ENCODE measurements at places on chromosomes 7 and 10. TPM values are rescaled to one million over a fixed set of nuclear protein-coding genes. Genes with fewer than 3 reads are reported as not detected.

ZNF438 gene
- 2.8 TPM for total RNA-seq

- no peaks in the 10 kb centered on the region for H3K27me3 ChIP-seq
- no peak overlapping the region for H3K4me3 ChIP-seq
- no peak for DNase-seq
Measured at GRCh38 chr7:122988333-122988732, 7.2 kb downstream of the TAS2R16 start.

DNA sequence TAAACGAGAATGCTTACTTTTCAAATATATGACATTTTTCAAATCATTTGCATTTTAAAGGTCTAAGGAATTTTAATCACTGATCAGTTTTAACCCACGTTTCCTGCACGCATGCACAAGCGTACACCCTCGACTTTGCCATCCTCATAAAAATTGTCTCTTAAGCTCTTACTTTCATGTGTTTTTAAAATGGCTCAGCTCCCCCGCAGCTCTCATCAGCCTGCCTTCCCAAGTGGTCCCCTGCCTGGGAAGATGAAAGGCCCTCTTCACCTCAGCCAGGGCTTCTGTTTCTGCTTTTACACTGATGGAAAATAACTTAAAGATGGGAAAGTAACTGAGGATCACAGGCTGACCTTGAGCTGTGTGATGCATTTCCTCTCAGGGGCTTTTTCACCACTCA, 131.6 kb upstream of the LSM8 start:
- no peaks in the 10 kb centered on the region for H3K36me3 ChIP-seq
- no peak overlapping the region for H3K4me3 ChIP-seq
- no peak for DNase-seq
- no peak overlapping the region for H3K27ac ChIP-seq
- no peaks in the 10 kb centered on the region for H3K27me3 ChIP-seq

GRCh38 chr10:3745521-3745920, 39.5 kb downstream of the KLF6 start:
- H3K4me1 ChIP-seq: peaks cover 10% of the 10 kb centered on the region
- no peak overlapping the region for H3K4me3 ChIP-seq
- no peak overlapping the region for H3K27ac ChIP-seq

DNA sequence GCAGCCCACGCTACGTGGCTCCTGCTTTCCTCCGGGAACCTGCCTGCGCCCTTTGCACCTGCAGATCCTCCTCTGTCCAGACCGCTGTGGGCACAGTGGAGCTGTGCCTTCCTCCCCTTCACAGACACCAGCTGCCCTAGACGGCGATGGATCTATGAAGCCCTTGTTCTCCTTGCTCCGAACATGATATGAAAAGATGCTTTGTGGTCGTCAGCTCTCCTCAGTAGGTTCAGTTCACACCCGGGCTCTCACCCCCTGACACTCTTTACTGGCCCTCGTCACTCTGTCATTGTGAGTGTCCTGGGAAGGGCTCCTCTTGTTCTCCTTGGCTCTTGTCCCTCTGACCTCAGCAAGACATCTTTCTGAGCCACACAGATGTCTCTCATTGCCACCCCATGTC, 4.2 kb downstream of the ZNF488 start:
- H3K4me3 ChIP-seq: no peak overlapping the region
- H3K27ac ChIP-seq: no peak overlapping the region
- H3K27me3 ChIP-seq: peaks cover 63% of the 10 kb centered on the region

SPDYE5 gene
- not detected for total RNA-seq

DNA sequence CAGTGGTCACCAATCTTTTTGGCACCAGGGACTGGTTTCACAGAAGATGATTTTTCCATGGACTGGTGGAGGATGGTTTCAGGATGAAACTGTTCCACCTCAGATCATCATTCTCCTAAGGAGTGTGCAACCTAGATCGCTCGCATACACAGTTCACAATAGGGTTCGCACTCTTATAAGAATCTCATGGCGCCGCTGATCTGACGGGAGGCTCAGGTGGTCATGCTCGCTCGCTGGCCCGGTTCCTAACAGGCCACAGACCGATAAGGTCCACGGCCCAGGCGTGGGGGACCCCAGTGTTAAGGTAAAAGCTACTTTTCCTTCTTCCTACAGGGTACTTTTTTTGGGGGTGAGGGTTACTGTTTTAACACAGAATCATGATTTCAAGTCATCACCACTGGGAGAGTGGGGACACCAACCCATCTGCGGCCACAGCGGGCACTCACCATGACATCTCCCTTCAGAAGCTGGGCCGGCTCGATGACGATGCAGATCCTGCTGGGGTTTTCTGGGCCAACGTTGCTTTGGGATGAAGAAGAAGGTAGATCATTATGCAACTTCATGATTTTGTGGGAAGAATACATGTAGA, 170.5 kb downstream of the TNS3 start:
- peaks cover 11% of the 10 kb centered on the region for H3K4me1 ChIP-seq
- H3K27ac ChIP-seq: no peak overlapping the region
- H3K36me3 ChIP-seq: peaks cover 63% of the 10 kb centered on the region
- H3K27me3 ChIP-seq: no peaks in the 10 kb centered on the region
- H3K4me3 ChIP-seq: no peak overlapping the region

DNA sequence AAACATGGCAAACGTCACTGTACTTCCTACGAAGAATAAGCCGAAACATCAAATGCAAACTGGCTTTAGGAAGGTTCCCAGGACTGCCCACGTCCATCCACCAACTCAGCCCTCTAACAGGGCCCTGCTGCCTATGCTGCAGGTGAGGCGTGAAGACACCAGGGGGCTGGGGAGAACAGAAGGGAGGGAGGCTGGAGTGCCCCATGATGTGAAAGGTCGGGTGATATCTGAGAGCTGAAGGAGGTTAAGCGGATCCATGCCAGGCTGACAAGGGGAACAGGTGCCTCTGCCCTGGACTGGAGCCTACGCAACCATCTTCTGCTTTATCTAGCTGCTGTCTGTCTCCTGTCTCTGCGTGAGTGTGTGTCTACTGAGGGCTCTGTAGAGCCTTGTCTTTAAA, 40.2 kb upstream of the ATP6V0A4 start:
- H3K4me3 ChIP-seq: no peak overlapping the region
- H3K36me3 ChIP-seq: no peaks in the 10 kb centered on the region
- no peak overlapping the region for H3K27ac ChIP-seq
- no peak for DNase-seq

DNA sequence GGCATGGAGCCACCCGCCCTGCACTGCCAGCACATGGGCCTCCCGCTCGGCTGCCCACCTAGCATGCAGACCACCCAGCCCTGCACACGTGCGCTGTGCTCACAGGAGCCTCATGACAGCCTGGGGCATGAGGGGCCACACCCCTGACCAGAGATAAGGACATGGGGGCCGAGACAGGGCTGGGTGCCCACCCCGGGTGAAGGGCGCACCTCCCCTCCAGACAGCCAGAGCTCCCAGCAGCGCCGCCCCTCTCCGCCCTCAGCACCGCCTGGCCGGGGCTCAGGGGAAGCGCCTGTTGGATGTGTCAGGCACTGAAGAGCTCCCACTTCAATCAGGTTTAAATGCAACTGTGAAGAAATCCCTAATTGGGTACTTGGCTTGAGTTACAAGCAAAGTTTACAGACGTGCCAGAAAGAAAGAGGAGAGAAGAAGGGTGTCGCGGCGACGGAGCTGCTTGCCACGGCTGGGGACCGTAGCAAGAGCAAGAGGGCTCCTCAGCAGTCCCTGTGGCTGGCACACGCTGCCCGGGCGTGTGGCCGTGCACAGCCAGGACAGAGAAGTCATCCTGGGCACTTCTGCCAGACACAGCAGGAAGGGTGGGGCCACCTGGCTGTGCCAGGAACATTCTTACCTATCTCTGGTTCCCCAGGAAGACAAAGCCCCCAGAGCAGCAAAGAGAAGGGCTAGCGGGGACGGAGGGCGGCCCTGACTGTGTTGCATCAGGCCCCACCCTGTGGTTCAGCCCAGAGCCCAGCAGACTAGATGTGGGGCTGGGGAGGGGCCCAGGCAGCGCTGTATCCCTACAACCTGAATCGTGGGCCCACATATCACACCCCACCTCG, 247.4 kb downstream of the ELFN1 start:
- DNase-seq: no peak
- H3K4me3 ChIP-seq: no peak overlapping the region
- H3K27me3 ChIP-seq: no peaks in the 10 kb centered on the region

GRCh38 chr10:121240556-121240955, 357.7 kb downstream of the FGFR2 start:
- H3K27ac ChIP-seq: no peak overlapping the region
- no peak overlapping the region for H3K4me3 ChIP-seq
- no peaks in the 10 kb centered on the region for H3K27me3 ChIP-seq
- no peak for DNase-seq

- peak overlapping the region; percentile 91 for H3K27ac ChIP-seq
- peak; percentile 84 for DNase-seq
- no peaks in the 10 kb centered on the region for H3K36me3 ChIP-seq
- H3K4me1 ChIP-seq: peaks cover 9% of the 10 kb centered on the region
- no peaks in the 10 kb centered on the region for H3K27me3 ChIP-seq
Measured at GRCh38 chr10:14487488-14487883, 156.8 kb upstream of the FRMD4A start.

GRCh38 chr7:47444376-47445098, 137.4 kb downstream of the TNS3 start:
- no peak for DNase-seq
- no peak overlapping the region for H3K4me3 ChIP-seq
- H3K27me3 ChIP-seq: no peaks in the 10 kb centered on the region
- H3K4me1 ChIP-seq: peaks cover 12% of the 10 kb centered on the region
- H3K36me3 ChIP-seq: peaks cover 7% of the 10 kb centered on the region

GPNMB gene
- under 0.01 TPM for total RNA-seq

DNA sequence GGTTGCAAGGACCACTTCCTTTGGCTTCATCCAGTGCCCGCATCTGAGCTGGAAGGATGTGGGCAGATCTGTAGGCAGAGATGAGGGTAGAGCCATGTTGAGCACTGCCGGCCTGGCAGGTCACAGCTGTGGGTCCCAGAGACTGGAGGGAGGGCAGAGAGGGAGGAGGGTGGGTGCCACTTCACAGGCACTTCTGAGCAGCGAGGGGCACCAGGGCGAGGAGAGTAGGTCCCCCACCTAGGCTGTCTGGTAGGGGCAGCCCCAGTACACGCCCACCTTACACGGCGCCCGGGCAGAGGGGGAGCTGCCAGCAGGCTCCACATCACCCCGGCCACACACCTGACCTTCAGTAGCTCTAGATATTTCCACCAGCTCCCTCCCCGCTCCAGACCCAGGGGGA, 473.0 kb upstream of the FOXK1 start:
- H3K4me3 ChIP-seq: no peak overlapping the region
- no peak overlapping the region for H3K27ac ChIP-seq
- no peaks in the 10 kb centered on the region for H3K27me3 ChIP-seq
- H3K36me3 ChIP-seq: no peaks in the 10 kb centered on the region

PPP1R3C gene
- 61.7 TPM for total RNA-seq

DNA sequence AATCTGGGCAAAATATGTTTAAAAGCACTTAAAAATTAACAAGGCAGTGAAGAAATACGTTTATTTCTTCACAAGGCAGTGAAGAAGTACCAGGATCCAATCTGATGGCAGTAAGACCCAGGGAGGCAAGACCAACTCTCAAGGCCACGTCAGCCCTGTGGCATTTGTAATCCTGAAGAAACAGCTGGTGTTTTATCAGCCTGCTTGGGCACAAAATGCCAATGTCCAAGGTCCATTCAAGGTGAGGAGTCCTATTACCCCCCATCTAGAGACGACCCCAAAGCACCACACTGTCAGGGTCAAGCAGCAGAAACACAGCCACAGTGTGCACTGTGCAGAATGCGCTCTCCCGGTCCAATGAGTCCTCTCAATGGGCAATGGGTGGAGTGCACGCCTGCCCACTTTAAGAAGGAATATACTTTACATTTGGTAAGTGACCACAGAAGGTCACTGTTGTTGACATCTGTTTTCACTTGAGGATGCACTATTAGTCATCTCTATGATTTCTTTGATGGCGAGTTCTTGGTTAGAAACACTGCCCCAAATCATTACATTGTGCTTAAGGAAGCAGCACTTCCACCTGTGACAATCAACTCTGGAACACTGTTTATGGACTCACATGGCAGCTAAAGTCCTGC, 12.8 kb downstream of the CPXM2 start:
- H3K27ac ChIP-seq: no peak overlapping the region
- H3K27me3 ChIP-seq: no peaks in the 10 kb centered on the region
- no peaks in the 10 kb centered on the region for H3K4me1 ChIP-seq

NUTM2E gene
- not detected for total RNA-seq

COBL gene
- total RNA-seq: not detected

DNA sequence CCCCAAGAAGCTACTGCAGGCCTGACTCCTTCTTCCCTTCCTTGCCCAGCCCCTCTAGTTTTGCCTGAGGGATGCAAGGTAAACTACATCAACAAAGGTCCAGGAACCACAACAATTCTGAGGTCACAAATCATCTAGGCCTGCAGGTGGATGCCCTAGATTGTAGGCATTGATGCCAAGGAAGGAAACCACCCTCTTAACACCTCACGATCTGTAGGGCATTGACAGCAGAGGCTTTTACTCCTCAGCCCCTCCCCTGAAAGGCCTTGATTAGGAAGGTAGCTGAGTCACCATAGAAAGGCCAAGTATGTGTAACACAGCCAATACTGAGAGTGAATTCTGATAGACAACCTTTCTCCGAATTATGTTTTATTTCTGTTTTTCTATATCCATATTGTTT, 46.7 kb upstream of the FAM3C start:
- no peaks in the 10 kb centered on the region for H3K27me3 ChIP-seq
- no peak for DNase-seq
- no peak overlapping the region for H3K4me3 ChIP-seq

SSC4D gene
- 0.56 TPM for total RNA-seq

TMEM273 gene
- not detected for total RNA-seq

SHH gene
- not detected for total RNA-seq

DNA sequence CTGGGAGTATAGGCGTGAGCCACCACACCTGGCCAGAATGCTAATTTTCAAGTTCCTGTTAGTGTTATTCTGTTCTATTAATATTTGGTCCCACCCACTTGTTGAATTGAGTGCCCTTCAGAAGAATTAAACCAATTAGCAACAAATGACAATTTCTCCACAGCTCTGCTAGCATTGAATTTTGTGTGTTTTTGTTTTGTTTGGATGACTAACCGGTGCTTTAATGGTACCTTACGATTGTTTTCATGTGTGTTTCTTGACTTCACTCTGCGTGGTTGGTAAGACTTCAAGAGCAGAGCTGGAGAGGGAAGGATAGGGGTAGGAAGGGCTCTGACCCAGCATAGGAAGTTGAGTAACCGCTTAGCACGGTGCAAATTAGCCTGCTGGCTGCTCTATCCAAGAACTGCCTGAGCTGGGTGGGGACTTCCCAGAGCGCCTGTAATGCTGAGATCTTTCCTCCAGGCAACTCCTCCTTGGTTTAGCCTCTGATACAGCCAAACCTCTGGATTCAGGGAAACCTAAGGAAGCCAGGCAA, 4.6 kb downstream of the ARPC1B start:
- peak overlapping the region; percentile 43 for H3K27ac ChIP-seq
- peak; percentile 88 for DNase-seq
- peaks cover 14% of the 10 kb centered on the region for H3K4me1 ChIP-seq

DNA sequence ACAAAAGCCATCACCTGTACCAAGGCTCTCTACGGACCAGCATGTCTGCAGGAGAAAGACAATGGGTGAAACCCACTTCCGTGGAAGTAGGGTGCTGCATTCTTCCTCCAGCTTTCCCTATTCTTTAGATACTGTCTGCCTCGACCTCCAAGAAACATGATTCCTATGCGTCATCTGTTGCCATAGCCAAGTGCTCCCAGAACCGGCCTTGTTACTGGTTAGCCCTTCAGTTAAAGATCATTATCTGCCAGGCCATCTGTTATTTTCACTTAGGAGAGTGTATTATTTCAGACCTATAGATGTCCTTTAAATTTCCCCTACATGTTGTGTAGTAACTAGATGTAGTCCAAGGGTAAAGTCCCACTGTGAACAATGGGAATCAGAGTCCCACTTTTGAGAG, 89.0 kb upstream of the KIAA1217 start:
- no peak overlapping the region for H3K27ac ChIP-seq
- no peak overlapping the region for H3K4me3 ChIP-seq
- no peaks in the 10 kb centered on the region for H3K36me3 ChIP-seq
- no peaks in the 10 kb centered on the region for H3K4me1 ChIP-seq
- no peaks in the 10 kb centered on the region for H3K27me3 ChIP-seq

Data from IMR-90 (cell line).